KBM-7 (cell line): ENCODE measurements at places on chromosomes 6 and 20.
A peak's percentile ranks its signal among the peaks of the same experiment; 100 is the strongest.

DNA sequence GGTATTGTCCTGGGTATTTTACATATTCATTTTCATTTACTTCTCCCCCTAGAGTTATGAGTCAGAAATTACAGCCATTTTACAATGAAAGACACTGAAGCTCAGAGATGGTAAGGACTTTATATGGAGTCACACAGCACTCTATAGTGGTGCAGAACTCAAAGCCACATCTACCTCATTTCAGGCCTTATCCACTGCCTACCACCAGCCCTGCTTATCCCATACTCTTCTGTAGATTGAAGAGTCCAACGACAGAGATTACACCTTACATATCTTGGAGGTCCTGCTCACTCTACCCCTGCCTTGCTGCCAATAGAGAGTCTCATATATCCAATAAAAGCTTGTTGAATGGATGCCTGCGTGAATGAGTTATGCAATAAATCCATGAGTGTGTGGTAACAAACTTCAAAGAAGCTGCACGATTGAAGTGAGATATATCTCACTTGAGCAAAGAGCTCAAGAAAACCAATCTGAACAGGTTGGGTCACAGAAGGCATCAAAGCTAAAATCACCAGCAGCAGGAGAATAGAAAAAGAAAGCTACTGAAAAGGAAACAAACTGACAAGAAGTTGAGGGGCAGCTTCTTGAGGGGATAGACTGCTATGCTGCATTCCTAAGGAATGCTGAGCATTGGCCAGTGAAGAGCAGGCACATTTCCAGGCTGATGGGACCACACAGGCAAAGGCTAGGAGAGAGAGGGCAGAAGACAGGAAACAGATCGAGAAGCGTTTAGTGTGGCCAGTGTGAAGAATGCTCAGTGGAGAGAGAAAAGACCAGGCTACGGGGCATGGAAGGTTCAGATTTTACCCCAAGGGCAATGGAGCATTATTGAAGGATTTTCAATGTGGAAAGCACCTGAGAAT, 585.6 kb downstream of the DHX35 start:
- DNase-seq: no peak

GRCh38 chr6:109465772-109466171, 10.2 kb upstream of the MICAL1 start:
- no peak for DNase-seq

GRCh38 chr20:36384022-36384619, 78.0 kb downstream of the DLGAP4 start:
- peak; percentile 85 for DNase-seq

DNA sequence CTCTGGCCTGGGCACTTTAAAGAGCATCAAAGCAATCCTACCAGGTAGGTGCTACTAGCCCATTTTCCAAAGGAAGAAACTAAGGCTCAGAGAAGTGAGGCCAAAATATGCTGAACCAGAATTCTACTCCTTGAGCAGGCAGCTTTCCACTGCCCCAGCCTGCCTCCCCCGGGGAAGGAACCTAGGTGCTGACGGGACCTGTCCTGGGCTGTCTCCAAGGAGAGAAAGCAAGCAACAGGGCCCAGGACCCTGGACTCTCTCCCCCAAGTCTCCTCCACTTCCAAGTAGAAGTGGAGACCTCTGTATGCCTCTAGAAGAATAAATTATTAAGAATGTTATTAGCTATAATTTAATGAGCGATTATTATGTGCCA, 159.5 kb downstream of the MRPL14 start:
- DNase-seq: no peak

DNA sequence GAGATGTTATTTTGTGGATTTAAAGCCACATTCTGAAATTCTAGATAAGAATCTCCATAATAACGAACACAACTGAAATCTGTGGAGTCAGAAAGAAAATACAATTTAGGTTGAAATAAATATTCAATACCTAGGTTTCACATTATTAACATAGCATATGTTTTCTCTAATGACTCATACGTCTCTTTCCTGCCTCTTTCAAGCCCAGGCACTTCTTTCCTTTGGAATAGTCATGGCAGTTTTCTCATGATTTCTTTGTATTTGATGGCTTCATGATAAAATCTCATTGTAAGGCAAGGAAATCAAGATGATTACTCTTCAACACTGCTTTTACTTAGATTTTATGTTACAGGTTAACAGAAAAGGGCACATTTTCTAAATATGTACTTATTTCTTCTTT, 803.7 kb downstream of the PHF3 start:
- DNase-seq: no peak

DNA sequence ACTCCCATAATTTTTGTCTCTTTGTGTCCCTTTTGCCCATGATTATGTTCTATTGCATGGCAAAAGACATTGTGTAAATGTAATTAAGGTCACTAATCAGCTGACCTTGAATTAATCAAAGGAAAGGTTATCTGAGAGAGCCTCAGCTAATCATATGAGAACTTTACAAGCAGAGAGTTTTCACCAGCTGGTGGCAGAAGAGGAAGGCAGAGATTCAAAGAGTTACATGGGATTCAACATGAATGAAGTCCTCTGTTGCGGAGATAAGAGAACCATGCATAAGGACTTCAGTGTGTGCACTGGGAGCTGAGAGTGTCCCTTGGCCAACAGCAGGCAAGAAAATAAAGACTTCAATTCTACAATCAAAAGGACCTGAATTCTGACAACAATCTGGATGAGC, 494.1 kb upstream of the ARID1B start:
- no peak for DNase-seq

- DNase-seq: peak; percentile 43
Measured at GRCh38 chr6:149840345-149841075, 23.6 kb downstream of the LRP11 start.

DNA sequence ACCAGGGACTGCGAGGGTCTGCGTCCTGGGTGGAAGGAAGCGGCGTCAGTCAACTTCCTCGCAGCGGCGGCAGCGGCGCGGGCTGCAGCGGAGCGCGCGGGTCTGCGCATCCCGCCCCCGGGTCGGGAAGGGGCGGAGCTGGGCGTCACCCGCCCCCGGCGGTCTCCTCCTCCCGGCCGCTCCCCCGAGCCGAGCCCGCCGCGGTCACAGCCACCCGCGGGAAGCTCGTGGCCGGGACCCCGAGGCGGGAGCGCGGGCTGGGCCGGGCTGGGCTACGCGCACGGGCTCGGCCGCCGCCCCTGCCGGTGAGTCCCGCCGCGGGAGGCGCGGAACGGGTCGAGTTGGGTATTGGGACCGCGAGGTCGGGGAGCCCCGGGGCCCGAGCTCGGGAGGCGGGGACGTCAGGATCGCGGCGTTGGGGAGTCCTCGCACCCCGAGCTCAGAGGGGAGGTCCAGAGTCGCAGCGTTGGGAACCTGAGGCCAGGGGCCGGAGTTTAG, at the start of gene PAQR8:
Gene PAQR8, plus strand, starts transcription at position 207 of the 498 bp plus-strand sequence. CDS start 41,063 bp downstream, outside the sequence.
- peak; percentile 79 for DNase-seq

GRCh38 chr6:167735084-167735950, 91.4 kb upstream of the AFDN start:
- no peak for DNase-seq

- DNase-seq: no peak
Measured at GRCh38 chr6:149869275-149869892, 5.2 kb upstream of the LRP11 start.

GRCh38 chr20:9467995-9468394, 46.4 kb upstream of the LAMP5 start:
- DNase-seq: no peak

- no peak for DNase-seq
Measured at GRCh38 chr20:51884561-51884960, 82.2 kb upstream of the SALL4 start.

DNA sequence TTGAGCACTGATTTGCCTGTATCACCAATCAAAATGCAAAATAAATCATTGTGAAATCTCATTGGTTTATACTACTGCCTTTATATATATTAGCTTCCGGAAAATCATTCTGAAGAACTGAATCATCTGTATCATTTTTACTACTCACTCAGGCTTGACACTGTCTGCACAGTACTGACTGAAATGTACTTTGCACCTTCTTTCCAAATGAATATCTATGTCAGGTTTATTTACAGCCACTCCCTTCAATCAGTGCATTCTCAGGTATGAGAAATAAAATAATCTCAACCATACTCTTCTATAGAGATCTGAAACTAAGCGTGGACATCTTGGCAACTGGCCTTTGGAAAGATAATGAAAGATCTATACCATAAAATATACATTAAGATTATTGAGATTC, 2.7 kb downstream of the KHDRBS2 start:
- DNase-seq: no peak

GRCh38 chr6:17577059-17577458, 23.0 kb upstream of the FAM8A1 start:
- no peak for DNase-seq

- DNase-seq: no peak
Measured at GRCh38 chr6:152720974-152721373, 23.3 kb downstream of the MYCT1 start.

DNA sequence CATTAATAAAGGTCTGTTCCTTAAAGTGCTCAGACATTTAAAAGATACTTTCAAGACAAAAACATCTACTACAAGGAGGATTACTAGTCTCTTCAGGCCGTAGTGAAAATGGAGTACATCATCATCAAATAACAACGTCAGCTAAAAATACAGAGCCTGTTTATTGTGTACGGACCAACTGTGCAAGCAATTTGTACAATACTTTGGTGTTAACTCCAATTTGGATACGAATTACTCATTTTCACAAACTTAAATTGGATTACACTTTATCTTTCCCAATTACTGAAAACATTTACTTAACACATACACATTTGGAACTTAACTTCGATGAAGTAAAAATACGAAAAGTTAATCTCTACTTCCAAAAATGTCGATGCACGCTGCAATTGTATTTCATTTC, 802 bp downstream of the CYP39A1 start:
- no peak for DNase-seq

GRCh38 chr6:71028236-71028876, 71.5 kb upstream of the B3GAT2 start:
- DNase-seq: no peak
